ENCODE measurements at places on chromosomes 12 and 14.

DNA sequence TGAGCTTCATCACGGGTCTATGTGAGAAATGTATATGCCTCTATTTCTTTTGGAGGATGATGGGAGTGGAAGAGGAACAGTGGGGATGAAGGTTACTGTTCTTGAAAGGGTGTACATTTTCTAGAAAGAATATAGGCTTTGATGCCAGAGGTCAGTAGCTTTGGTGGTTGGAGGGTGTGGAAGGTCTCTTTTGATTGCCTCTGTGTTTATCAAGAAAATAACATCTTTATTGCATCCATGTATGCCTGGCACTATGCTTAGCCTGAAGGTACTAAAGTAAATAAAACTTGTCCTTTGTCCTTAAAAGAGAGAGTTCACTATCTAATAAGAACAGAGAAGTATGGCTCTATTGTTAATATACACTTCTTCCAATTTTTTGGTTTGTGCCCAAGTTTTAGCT, 201.8 kb downstream of the NUBPL start:
- DNase-seq: no peak

DNA sequence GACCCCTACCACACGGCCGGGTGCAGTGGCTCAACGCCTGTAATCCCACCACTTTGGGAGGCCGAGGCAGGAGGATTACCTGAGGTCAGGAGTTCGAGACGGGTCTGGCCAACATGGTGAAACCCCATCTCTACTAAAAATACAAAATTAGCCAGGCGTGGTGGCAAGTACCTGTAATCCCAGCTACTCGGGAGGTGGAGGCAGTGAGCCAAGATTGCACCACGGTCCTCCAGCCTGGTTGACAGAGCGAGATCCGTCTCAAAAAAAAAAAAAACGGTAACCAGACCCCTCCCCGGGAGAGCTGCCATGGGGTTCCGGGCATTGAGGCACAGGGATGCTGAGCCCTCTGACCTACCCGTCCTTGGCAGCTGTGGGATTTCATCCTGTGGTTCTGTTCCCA, 21.8 kb downstream of the BCL7A start:
- no peak for DNase-seq

- no peak for DNase-seq
Measured at GRCh38 chr14:51333901-51334521, 94.0 kb downstream of the TMX1 start.

- no peak for DNase-seq
Measured at GRCh38 chr12:127896661-127897060, 370.3 kb upstream of the TMEM132C start.

DNA sequence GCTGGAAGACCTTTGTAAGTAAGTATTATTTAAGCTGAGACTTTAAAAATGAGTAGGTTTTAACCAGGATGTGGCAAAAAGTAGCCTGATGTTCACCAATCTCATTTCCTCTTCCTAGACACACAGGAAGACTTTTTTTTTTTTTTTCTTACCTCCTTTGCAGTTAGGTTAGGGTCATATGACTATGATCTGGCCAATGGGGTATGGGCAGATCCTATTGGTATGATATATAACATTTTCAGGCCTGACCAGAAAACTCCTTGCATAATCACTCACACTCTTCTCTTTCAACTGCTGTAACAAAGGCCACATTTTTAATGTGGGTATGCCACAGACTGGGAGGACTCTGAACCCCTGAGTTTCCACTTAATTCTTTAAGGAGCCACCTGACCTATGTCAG, 2.7 kb upstream of the RPS6KA5 start:
- no peak for DNase-seq
